ENCODE measurements at places on chromosomes 1 and 21.

GRCh38 chr21:17351766-17352165 lies 161.1 kb upstream of the CXADR start:
- DNase-seq, result no peak

DNA sequence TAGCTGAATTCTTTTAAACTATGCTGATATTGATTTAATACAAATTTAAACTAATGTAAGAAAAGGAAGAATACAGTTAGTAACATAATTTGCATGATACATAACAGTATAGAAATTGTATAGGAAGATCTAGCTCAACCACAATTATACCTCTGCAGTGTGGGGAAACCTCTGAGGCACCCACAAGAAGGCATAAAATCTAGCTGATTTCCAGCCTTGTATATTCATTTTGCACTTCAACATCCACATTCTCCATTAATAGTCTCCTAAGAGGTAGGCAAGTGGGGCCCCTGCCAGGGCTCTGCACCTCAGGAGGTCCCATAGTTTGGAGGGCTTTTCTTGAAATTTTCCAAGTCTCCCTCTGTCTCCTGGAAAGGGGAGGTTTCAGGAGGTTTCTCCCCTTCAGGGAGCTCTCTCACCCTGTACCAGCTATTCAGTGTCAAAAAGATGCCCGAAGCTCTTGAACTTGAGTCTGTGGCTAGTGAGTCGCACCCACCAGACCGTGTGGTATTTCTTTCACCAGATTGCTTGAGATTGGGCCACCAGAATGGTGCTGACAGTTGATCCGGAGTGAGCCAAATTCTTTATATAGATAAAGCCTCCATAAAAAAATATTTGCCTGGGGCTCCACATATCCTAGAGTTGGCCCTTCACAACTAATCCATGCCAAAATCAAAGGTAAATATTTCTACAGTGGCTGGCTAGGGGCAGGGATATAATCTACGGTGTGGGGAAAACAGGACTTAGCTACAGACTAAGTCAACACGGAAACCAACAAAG lies 108.2 kb downstream of the TIAM1 start:
- DNase-seq, result no peak

- no peak for DNase-seq
Measured at GRCh38 chr1:31781138-31781755, 17.1 kb upstream of the ADGRB2 start.

- no peak for DNase-seq
Measured at GRCh38 chr1:190102757-190103326, 374.8 kb downstream of the BRINP3 start.

- no peak for DNase-seq
Measured at GRCh38 chr1:154716011-154716410, 108.0 kb upstream of the ADAR start.

DNA sequence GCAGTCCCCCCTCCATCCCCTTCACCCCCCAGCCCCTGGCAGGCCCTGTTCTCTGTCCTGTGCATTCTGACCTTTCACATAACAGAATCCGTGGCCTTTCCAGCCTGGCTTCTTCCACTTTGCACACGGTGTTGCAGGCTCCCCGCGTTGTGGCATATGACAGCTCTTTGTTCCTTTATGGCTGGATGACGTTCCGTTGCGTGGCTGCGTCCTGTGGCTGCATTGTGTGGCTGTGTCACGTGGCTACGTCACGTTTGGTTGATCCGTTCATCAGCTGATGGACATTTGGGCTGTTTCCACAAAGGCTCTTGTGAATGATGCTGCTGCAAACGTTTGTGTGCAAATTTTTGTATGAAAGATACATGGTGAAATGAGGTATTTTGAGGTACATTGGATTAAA lies 53.3 kb downstream of the PDE9A start:
- DNase-seq, result no peak

- no peak for DNase-seq
Measured at GRCh38 chr1:45979074-45979777, 153.2 kb downstream of the PIK3R3 start.

DNA sequence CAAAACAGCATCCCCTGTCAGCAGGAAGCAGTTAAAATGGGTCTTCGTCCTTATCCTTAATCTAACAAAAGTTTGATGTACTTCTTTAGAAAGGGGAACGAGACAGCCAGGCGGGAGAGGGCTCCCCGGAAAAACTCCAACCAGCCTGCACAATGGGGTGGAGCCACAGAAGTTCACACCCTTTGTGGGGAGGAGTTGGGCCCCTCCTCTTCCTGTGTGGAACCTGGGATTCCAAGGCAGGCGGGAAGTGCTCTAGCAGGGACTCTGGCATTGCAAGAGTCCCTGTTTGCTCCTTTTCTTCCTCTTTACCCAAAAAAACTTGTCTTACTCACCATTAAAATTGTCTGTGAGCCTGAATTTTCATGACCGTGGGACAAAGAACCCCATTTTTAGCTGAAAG lies 47.7 kb downstream of the FCRL5 start:
- DNase-seq, result no peak

DNA sequence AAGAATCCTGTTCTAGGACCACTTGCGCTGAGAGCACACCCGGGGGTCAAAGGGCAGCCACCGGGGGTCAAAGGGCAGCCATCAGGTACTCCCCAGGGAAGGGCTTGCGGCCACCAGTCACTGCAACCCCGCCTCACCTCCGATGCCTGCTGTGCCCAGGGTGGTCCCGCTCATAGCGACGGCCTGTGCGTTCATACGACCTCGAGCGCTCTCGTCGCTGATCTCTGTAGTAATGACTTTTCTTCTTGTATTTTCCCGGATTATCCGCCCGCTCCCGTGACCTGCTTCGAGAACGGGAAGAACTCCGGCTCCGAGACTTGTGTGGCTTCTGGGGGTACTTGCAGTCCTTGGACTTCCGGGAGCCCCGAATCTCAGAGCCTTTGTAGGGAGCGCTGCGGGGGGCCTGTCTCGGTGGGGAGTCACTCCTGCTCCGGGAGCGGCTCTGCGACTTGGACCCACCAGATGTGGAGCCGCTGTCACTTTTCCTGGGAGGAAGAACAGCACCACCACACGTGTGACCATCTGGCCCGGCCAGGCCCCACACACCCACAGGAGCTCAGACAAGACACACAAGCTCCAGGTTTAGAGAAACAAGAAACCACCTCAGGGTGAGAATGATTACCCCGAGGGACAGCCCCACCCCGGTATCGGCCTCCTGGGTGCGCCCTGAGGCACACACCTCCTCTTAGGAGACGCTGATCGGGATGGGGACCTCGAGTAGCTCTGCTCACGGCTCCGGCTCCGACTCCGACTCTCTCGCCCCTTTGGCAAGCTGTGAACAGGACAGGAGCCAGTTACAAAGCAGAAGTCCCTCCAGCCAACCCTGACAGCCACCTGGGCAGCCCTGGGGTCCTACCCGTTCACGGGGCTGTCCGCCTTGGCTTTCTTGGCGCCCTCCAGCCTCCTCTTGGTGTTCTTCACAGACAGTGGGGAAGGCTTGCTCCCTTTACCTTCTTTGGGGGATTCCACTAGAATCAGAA lies 11.7 kb downstream of the CCNL2 start:
- no peak for DNase-seq

- no peak for DNase-seq
Measured at GRCh38 chr1:114388432-114389003, 122.5 kb downstream of the TRIM33 start.

- no peak for DNase-seq
Measured at GRCh38 chr1:31712068-31712467, 8.3 kb upstream of the COL16A1 start.

DNA sequence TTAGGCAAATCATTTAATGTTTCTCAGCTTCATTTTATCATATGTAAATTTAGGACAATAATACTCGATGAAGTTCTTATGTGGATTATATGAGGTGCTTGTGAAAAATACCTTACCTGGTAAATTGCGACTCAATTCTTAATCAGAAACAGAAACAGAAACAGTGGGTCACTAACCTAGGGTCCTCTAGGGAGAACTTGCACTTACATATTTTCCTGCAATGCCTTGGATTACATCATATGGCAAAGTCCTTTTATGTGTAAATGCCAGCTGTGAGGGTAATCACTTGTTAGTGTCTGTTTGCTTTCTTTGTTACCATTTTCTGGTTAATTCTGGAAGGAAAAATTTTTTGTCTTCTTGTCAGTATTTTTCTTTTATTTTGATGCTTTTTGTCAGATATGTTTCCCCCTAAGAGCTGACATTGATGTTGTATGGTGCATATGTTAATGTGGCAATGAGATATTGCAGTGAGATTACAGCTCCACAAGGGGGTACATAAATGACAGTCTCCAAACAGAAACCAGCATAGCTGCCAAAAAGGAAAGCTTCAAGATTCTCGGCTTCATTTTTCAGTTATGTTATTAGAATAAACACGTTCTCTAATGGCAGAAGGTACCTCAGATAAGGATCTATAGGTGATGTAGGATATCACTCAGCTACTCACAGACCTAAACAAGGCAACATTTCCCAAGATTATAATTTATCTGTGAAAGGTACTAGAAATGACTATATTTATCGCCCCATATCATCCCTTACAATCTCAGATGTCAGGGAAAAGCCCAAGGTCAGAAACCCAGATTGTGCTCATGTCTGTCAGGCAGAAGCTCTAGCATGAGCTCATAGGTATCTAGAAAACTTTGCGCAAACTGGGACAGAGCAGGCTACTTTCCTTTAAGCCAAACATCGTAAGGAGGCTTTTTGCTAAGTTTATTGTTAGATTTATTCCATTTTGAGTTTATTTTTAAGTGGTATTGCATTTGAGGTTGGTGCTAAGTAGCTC lies 119.9 kb downstream of the FASLG start:
- no peak for DNase-seq

DNA sequence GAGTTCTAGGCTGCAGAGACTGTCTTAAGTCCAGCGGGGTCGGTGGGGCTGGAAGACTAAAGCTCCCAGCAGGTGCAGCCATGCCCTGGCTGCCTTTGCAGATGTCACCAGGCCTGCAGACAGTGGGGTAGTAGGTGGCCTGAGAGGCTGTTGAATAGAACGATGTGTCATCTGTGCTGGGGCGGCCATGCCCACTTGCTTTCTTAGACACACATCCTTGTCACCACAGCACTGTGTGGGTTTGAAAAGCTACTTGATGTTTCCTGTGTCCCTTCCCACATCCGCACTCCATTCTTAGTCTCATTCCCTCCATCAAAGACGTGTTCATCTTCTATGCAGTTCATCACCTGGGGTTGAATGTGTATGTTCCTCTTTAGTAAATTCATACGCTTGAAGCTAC lies 184.5 kb upstream of the TMEM51 start:
- no peak for DNase-seq

- no peak for DNase-seq
Measured at GRCh38 chr21:38958940-38959691, 153.4 kb downstream of the ETS2 start.

DNA sequence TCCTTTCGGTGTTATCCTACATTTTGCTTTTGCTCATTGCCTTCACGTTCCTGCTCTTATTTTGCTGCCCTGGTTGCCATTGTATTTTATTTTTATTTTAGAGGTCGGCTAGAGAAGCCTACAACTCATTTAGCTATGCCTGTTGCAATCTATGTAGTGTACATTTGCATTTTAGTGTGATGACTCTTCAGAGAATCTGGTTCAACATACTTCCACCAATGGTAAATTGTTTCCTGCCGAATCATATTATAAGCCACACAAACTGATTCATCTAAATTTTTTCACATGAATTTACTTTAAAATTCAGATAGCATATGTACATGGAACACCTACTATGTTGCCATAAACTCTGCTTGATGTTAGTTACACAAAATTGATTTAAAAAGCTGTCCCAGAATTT lies 1596.9 kb downstream of the PLA2G4A start:
- DNase-seq, result no peak

DNA sequence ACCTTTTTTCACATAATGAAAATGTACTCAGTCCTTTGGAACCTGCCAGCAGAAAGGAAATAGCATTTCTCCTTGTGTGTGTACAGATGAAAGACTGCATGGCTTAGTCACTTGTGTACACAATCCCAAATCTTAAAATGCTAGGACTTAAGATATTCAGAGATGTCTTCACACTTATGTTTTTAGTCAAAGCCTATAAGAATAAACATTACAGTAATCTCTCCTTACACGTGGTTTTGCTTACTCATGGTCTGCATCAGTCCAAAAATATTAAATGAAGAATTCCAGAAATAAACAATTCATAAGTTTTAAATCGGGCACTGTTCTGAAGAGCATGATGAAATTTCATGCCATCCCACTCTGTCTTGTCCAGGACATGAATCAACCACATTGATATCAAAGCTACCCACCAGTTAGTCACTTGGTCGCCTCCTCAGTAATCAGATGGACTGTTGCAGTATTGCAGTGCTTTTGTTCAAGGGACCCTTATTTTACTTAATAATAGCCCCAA lies 75.7 kb upstream of the RRP15 start:
- no peak for DNase-seq

DNA sequence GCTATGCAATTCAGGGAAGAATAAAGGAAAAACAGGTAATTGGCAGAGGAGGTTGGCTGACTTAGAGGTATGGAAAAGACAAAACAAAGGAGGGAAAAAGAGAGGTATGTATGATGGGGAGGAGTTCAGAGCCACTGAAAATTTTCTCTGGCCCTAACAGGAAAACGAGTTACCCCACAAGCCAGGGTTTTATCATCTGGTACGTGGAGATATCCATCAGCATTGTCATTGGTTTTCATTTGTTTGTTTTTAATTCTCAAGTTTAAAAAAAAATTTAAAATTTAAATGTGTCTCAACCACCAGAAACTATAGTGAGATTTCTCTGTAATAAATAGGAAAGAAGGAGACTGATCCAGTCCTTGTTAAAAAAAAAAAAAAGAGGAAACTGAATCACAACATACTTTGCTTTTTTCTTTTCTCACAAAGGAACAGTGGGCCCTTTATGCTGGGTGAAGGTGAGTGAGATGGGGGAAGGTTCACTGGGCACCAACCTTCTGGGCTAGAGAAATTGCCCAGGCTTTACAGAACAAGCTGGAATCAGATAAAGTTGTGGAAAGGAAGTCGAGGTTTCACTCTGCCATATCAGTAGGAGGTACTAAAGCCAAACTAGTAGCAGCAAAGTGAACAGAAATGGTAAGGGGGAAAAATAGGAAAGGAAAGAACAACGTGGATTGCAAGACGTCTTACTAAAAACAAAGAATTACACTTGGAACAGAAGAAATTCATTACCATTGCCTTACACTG lies 2.7 kb downstream of the IFNAR2 start:
- DNase-seq, result no peak

DNA sequence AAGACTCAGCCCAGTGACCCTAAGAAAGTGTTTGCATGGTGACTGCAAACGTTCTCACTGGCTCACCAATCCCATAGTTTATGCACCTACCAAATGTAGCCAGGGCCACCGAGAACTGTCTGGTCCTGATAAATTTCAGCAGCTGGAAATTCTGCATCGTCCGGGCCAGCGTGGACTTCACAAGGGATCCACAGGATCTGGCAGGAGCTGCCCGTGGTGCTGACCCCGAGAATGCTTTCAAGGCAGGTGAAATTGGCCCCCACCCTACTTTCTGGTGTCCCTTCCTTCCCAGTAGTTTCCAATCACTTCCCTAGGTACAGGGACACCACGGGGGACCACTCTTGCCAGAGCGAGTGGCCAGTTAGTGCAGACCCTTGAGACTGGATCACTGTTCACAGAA lies 26.2 kb downstream of the UBASH3A start:
- DNase-seq, result no peak

DNA sequence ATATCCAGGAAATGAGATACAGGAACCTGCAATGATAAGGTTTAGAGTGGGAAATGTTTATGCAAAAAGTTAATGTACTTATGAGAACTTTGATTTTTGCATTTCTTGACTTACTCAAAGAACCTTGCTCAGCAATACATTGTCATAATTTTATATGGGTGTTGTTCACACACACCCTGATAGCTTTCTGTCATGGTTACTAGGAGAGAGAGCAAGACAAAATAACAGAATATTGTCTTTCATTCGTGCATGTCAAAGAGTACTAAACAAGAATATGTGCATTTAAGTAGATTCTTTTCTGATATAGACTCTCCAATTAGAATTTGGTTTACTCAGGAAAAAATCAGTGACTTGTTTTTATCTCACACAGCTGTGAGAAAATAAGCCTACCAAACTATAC lies 27.5 kb upstream of the KCNA3 start:
- no peak for DNase-seq

Measured in left forelimb (tissue), 1 donor.